Type B pancreatic cell (in vitro differentiated cells): ENCODE measurements at places on chromosomes 2 and 18. TPM values are rescaled to one million over a fixed set of nuclear protein-coding genes. Genes with fewer than 3 reads are reported as not detected.

- DNase-seq = peak; percentile 89
Measured at GRCh38 chr2:69724540-69725159, 17.3 kb upstream of the ANXA4 start.

- no peak for DNase-seq
Measured at GRCh38 chr2:209940936-209941335, 61.5 kb upstream of the RPE start.

STK17B gene
- total RNA-seq = 20.0 and 27.2 TPM in 2 replicates

RAB17 gene
- 18.4 and 21.6 TPM in 2 replicates for total RNA-seq

DNA sequence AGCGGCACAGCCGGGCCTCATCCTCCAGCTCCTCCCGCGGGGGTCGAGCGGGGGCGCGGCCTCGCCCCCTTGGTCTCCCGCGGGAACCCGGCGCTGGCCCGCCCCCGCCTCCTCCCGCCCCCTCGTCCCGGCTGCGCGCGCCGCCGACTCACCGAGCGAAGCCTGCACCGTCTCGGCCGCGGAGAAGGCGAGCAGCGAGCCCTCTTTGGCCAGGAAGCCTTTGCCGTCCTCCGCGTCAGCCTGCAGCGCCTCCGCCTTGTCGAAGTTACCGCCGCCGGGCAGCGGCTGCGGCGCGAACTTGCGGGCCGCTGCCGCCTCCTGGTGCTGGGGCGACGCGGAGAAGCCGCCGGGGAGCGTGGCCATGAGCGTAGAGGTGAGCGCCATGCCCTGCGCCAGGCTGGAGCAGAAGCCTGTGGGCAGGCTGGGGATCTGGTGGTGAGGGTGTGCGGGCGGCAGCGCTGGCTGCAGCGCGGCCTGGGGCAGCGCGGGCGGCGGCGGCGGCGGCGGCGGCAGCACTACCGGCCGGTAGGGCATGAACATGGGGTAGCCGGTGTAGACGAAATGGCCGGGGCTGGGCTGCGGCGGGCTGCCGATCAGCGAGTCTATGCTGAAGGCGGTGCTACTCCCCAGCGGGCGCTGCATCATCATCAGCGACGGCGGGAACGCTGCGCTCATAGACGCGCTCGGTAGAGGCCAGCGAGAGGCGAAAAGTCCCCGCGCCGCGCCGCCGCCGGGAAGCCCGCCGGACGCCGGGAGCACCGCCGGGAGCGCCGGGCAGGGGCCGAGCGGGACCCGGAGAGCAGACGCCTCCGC is 683 bp downstream of the GBX2 start:
- no peak for DNase-seq

GRCh38 chr2:194867328-194867727 is 789.7 kb upstream of the SLC39A10 start:
- DNase-seq = no peak

TRIM43 gene
- total RNA-seq = not detected in 2 replicates

GRCh38 chr2:197647961-197648690 is 27.3 kb downstream of the RFTN2 start:
- no peak for DNase-seq

DNA sequence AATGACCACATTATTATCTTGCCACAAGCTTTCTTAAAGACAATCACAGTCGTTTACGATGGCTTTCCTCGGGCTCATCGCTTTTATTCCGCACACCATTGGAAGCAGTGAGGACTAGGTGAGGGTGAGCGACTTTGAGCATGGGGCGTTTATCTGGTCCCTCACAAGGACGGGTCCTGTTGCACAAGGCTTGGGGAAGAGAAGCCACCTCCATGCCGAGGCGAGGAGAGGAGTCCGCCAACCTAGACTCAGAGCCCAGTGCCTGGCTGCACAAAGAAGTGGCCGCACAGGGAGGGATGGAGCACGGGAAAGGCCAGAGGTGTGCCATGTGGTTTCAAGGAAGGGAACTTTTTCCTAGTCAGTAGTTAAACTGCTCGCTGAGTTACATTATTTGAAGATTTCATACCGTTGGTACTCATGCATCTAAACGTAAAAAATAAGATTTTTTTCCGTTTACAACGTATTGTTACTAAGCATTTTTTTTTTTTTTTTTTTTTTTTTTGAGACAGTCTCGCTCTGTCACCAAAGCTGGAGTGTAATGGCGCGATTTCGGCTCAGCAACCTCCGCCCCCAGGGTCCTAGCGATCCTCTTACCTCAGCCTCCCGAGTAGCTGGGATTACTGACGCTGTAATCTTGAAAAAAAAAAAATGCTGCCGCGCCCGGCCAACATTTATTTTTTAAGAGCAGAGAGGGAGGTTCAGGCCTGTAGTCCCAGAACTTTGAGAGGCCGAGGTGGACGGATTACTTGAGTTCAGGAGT is 849 bp upstream of the CYP27C1 start:
- no peak for DNase-seq

DNA sequence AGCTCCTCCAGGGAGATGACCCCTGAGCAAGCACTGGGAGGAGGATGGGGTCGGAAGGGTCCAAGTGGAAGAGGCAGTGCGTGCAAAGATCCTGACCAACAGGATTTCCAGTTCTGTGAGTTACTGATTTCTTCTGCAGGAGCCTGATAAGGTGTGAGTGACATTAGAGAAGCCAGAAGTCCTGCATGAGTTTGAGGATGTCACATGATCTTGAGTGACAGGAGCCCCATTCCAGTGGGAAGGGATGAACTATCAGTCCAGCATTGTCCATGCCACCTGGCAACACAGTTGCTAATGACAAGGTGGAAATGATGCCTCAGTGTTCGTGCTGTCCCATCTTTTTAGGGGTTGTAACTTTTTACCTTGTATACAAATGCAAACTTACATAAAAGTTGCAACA is 285.1 kb upstream of the HDAC4 start:
- no peak for DNase-seq

- DNase-seq = no peak
Measured at GRCh38 chr2:72605836-72606442, 219.9 kb downstream of the EXOC6B start.

CLIP4 gene
- total RNA-seq = 12.1 and 14.7 TPM in 2 replicates

POTEF gene
- 14.2 and 25.0 TPM in 2 replicates for total RNA-seq

- DNase-seq = no peak
Measured at GRCh38 chr2:44246436-44246835, 28.8 kb upstream of the SLC3A1 start.

TMEM169 gene
- 2.1 and 5.1 TPM in 2 replicates for total RNA-seq

DNA sequence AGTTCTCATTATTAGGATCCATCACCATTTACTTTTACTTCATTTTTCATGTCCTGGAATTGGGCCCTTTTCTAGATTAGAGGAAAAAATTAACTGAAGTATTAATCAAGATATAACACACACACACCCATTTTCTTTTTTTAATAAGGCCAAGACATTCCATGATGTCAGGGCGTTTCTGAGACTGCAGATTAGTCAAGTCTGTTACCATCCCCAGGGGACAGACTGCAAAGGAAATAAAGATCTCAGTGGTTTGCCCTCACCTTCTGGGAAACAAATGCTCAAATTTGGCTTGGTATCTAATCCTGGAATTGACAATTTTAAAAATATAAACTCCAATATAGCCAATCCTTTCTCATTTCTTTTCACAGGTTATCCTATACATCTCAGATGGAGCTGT is 27.4 kb downstream of the RMP24 start:
- no peak for DNase-seq

PTH2R gene
- total RNA-seq = 0.76 and 0.87 TPM in 2 replicates

TTL gene
- total RNA-seq = 17.4 and 58.6 TPM in 2 replicates

DNA sequence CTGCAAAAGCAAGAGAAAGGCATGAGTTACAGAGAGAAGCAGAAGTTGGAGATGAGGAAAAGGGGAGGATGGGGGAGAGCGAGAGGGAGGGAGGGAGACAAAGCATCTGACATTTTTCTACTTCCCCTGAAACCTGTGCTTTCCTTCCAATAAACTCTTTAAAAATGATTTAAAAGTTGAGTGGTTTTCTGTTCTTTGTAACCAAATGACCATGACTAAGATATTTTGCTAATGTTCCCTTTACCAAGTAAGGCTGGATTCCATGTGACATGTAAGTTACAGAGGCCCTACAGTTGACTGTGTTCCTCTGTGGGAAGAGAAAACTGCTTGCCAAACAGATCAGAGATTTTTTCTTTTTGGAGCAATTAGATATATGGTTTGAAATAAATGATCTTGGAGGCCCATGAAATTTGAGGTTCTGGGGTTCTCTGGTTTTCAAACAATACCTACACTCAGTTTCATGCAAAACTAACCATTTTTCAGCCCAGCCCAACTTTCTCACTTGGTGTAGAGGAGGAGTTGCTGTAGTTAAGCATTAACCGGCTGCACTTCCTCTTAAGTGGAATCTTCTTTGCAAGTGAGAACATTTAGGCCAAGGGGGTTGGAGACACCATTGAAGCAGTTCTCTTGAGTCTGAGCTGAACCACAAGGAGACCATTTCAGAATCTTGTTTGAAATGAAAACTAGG is 34.5 kb downstream of the INSIG2 start:
- DNase-seq = no peak

DNA sequence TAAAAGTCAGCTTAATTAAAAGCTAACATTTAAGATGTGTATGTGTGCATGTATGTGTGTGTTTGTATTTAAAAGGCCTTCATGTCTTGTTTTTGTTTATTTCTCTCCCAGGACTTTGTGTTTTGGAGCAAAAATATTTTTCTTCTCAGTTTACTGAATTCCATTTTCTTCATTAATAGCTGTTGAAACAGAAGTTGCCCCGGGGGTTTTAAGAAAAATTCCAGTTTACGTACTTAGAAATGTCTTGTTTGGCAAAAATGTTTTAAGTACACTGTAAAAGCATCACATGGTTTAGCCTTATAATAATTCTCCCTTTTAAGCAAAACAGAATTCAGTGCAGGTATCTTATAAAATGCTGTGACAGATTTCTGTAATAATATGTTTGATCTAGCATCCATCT is 1233.0 kb upstream of the NRXN1 start:
- no peak for DNase-seq

DNA sequence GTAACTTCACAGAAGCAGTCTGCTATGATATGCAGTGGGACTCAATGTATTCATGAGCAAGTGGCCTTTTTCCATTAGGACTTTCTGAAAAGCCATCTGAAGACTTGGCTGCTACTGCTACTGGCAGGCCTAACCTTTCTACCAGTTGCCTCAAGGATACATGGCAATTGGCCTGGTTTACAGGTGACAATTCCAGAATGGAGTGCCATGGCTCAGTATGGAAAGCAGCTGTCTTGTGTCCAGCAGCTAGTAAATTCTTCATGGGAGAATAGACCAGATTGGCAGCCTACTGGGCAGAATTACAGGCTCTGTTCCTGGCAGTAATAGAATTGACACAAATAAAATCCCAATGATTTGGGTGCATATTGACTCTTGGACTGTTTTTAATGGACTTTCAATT is 12.6 kb upstream of the TMX3 start:
- DNase-seq = no peak

- no peak for DNase-seq
Measured at GRCh38 chr18:73479477-73479876, 611.7 kb upstream of the NETO1 start.

DNA sequence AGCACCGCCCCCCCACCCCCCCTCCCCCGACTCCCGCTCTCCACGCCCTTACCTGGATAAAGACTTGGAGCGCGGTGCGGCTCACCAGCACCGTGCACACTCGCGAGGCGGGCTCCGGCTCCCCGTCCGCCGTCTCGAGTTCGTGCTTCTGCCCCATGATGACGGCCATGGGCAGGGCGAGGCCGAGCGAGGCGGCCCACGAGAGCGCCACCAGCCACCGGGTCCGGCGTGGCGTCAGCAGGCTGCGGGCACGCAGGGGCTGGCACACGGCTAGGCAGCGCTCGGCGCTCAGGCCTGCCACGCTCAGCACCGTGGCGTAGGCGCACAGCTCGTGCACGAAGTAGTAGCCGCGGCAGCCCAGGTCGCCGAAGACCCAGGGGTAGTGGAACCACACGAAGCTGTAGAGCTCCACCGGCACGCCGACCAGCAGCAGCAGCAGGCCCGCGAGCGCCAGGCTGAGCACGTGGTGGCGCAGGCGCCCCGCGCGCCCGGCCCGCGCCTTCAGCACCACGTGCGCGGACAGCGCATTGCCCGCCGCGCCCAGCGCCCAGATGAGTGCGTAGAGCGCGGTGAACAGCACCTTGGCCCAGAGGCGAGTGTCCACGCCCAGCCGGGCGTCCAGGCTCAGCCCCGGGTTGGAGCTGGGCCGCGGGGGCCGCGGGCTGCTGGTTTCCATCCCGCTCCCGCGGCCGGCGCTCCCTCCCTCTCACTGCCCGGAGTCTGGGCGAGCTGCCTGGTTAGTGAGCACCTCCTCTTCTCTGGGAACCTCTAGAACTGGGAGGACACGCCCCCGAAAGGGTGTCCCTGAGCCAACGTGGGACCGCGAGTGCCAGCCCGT is at the start of gene NTSR2:
Gene NTSR2, minus strand, starts transcription at position 742 of the 838 bp plus-strand sequence. Its CDS starts 66 bp downstream, at position 676.
- DNase-seq = no peak

ANKRD53 gene
- 0.55 and 0.72 TPM in 2 replicates for total RNA-seq

DNA sequence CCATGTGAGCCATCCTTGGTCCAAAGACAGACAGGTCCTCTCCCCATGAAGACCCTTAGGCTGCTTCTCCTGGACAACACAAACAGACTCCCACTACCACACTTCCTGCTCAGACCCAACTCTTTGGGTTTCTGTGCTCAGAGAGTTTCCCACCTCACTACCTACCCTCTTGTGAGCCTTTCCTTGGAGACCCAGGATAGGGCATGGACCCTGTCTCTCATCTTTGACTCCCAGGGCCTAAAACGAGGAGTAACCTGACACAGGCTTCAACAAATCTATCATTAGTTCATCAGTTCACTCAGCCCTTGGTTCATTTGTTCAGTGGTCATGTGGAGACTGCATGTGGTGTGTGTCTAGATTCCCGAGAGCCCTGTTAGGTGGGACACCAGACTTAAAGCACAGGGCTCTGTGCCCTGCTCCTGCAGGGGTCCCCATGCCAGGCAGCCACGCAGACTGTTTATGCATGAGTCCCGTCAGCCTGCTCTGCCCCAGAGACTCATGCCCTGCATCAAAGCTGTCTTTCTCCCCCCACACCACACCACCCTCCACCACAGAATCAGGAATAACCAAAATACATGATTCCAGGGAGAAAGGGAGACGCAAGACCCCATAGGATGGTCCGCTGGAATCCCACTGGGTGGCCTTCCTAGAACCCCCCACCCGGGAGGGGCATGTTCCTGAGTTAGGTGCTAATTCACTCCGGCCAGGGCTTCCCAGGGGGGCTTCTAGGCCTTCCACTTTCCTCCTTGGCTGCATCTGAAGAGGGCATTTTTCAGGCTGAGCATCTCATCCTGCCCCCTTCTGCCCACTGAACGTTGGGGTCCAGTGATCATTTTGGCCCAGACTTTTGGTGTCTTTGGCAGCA is 100.2 kb upstream of the TEX51 start:
- peak; percentile 45 for DNase-seq

FNDC4 gene
- total RNA-seq = 3.9 and 11.7 TPM in 2 replicates

- DNase-seq = no peak
Measured at GRCh38 chr2:210559182-210559581, 2.8 kb downstream of the CPS1 start.

IL36RN gene
- total RNA-seq = 12.0 and 17.7 TPM in 2 replicates

- no peak for DNase-seq
Measured at GRCh38 chr2:126877861-126878565, 20.7 kb upstream of the TEX51 start.

CELF4 gene
- total RNA-seq = 8.4 and 9.2 TPM in 2 replicates

GRCh38 chr2:150624001-150624401 is 136.5 kb upstream of the RND3 start:
- DNase-seq = no peak

GRCh38 chr2:23399674-23400261 is 14.8 kb downstream of the KLHL29 start:
- DNase-seq = peak; percentile 44
